ENCODE measurements at places on chromosomes 1 and 21.

DNA sequence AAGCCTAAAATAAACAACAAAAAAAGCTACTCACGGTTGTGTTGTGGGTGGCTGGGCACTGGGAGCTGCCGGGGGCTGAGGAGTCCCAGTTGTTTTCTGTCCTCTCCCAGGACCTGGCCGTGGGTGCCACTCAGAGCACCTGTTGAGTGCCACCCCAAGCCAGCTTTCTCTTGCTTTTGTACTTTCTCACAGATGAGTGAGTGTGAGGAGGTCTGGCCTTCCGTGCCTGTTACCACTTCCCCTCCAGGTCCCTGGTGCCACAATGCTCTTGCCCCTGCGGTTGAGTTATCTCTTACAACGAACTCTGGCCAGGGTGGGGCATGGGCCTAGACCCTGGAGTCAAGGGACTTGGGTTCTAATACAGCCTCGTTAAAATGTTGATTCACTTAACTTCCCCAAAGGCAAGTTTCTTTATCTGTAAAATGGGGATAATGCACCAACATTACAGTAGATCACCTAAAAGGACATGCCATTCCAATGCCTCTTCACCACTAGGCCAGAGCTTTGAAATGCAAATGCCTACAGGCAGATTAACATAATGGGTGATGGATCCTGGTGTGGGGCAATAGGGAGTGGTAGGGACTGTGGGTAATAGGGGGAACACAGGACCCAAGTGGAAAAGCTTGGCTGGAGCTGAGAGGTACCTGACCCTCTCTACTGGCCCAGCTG lies at the start of gene CNR2:
Gene CNR2 (minus strand): TSS at position 151 of the 669 bp plus-strand sequence. CDS start 37,745 bp downstream, outside the sequence.
- no peak for DNase-seq

- no peak for DNase-seq
Measured at GRCh38 chr21:41764558-41765419, 2.1 kb downstream of the RIPK4 start.

GRCh38 chr21:42695697-42696380 lies 42.4 kb downstream of the PDE9A start:
- peak; percentile 6 for DNase-seq

DNA sequence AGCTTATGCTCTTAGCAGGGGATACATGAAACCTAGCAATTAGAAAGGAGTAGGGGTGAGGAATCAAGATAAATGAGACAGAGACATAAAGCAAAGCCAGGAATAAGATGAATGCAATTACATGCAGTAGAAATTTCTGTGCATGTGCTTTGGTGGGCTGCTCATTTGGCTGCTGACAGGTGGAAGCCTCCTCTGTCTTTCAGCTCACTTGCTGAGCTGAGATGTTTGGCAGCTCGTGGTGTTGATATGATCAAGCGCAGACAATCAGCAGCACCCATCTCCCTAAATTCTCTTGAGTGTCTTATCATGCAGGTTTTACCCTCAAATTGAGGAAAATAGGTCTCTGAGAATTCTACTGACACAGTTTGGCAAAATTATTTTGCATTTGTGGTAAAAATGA lies 108.3 kb upstream of the CD34 start:
- DNase-seq = no peak

DNA sequence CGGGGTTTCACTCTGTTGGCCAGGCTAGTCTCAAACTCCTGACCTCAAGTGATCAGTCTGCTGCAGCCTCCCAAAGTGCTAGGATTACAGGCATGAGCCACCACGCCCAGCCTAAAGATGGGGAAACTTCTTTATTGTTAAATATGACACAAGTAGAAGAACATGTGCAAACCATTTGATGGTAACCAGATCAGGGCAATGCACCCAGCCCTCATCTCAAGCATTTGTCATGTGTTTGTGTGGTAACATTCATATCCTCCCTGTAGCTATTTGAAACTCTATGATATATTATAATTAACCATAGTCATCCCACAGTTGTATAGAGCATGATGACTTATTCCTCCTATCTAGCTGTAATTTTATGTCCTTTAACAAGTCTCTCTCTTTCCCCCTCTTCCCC lies 119.5 kb upstream of the TMPRSS2 start:
- DNase-seq = peak; percentile 52

- DNase-seq = no peak
Measured at GRCh38 chr1:59669752-59670312, 144.9 kb upstream of the HOOK1 start.

GRCh38 chr1:70355920-70356319 lies 1.4 kb upstream of the ANKRD13C start:
- no peak for DNase-seq

GRCh38 chr1:71561206-71561605 lies 480.4 kb upstream of the ZRANB2 start:
- DNase-seq = no peak

GRCh38 chr1:95888941-95889390 lies 655.0 kb downstream of the RWDD3 start:
- DNase-seq = no peak

DNA sequence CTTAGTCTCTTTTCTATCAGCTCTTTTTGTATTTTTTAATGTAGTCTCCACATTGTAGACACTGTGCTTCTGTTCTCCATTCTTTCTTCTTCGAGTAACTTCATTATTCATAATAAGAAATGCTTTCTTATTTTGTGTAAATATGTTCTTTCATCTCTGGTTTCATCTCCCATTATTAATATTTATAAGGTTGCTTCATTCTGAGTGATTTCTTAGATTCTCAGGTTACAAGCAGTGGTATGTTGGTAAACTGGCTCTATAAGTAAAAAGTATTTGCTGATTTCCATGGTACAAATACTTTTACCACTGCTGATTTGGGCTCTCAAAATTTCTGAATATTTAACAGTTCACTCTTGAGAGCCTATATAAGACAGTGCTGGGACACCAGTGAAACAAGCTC lies 81.3 kb downstream of the CDC14A start:
- DNase-seq = no peak
